ENCODE measurements at places on chromosomes 4 and X. TPM values are rescaled to one million over a fixed set of nuclear protein-coding genes. Genes with fewer than 3 reads are reported as not detected.

PRRG1 gene
- total RNA-seq, result 15.6 TPM

MAGED4 gene
- total RNA-seq, result 2.4 TPM

LRAT gene
- 0.58 TPM for total RNA-seq

ARMCX2 gene
- 76.9 TPM for total RNA-seq

PITX2 gene
- 30.4 TPM for total RNA-seq

GAGE12H gene
- total RNA-seq, result not detected

CXCL3 gene
- not detected for total RNA-seq

YIPF7 gene
- not detected for total RNA-seq

MAGEA4 gene
- not detected for total RNA-seq

HSD17B11 gene
- total RNA-seq, result 79.2 TPM

TBC1D8B gene
- total RNA-seq, result 44.0 TPM

NXF3 gene
- not detected for total RNA-seq

ENPEP gene
- 45.6 TPM for total RNA-seq

Measured in urinary bladder (tissue), 4 donors.